ENCODE measurements at places on chromosomes 5 and 9.

DNA sequence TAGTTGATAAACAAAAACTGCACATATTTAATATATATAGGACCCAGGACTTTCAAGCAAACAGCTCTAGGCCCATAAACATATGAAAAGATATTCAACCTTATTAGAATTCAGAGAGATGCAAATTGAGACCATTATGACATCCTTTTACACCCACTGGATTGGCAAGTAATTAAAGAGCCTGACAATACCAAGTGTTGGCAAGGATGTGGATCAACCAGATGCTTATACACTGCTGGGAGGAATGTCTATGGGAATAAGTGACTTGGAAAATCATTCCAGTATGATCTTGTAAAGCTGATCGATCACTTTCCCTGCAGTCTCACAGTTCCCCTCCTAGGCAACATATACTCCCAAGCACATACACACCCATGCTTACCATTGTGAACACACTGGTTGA, 15.5 kb upstream of the TCOF1 start:
- no peak for DNase-seq

GRCh38 chr5:65768723-65769346, 46.8 kb downstream of the NLN start:
- DNase-seq = no peak

GRCh38 chr5:67361932-67362729, 165.5 kb upstream of the CD180 start:
- DNase-seq = peak; percentile 49

GRCh38 chr9:2916382-2916985, 72.6 kb upstream of the PUM3 start:
- DNase-seq = no peak

- no peak for DNase-seq
Observed at GRCh38 chr9:76456202-76456926, 2.6 kb upstream of the GCNT1 start.

DNA sequence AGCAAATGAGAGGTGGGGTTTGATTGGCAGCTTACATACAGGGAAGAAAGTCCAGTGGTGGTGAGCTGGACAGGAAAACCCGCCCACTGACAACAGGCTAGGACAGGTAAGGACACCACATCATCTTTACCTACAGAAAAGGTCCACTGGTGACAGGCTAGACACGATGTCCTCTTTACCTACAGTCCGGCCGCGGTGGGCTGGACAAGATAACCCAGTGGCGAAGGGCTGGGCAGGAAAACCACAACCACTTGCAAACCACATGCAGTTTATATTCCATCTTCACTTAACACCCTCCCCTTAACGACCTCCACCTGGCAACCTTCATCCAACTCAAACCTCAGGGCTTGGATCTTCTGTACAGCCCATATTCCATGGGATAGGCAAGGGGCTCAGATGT, 5.0 kb upstream of the NIPAL4 start:
- no peak for DNase-seq

GRCh38 chr9:133375116-133375723, 640 bp downstream of the SURF4 start:
- peak; percentile 82 for DNase-seq

GRCh38 chr5:58114324-58114723, 345.6 kb downstream of the PLK2 start:
- no peak for DNase-seq

DNA sequence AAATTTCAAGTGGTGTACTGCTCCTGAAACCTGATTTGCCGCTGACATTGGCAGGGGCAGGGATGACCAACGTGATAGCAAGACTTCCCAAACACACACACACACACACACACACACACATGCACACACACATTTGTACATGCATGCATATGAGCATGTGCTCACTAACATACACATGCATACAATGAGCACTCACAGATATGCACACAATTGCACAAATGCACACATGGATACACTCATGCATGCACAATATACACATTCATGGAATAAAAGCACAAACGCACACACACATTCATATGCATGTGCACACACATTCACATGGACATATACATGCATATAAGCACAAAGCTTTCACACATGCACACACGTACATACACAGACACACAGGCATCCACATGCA, 181.2 kb upstream of the ZNF618 start:
- no peak for DNase-seq

DNA sequence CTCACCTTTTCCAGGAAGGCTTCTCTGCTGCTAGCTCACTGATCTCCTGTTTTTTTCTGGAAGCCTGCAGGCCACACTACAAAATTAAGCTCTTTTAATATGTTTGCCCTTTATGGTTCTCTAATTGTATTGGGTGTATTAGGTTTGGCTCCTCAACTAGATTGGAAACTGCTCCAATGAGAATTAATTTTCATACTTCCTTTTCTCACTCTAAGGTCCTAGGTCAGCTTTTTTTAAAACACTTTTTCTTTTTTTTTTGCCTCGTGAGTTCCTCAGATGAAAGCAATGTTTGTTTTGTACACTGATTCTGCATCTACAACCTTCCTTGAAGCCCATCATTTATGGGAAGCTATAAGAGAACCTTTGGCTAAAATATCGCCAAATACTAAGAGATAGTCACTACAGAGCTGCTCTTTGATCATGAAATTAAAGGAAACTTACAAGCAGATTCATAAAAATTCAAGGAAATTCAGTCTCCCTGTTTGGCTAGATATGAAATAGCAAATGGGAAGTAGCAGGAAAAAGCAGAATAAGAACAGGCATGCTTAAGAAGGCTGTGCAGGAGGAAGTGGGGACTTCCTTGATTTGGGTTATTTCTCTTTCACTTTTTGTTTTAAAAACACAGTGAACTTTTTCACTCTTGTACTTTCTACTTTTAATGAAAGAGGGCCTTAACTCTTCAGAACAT, 55.2 kb upstream of the FYB1 start:
- DNase-seq = no peak

DNA sequence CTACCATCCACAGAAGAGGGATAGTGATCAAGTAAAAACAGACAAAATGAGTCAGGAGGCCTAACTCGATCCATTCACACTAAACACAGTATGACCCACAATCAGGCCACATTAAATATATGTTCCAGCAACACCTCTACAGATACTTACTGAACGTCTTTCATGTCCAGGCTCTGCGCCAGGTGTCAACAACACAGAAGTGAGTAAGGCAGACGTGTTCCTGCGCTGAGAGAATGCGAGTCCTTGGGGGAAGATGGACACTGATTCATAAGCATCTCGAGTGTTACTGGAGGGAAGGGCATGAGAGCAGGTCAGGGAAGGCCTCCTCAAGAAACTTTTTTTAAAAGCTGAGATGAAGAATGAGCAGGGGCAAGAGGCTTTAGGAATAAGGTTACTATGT, 164.3 kb upstream of the CLINT1 start:
- DNase-seq = no peak

DNA sequence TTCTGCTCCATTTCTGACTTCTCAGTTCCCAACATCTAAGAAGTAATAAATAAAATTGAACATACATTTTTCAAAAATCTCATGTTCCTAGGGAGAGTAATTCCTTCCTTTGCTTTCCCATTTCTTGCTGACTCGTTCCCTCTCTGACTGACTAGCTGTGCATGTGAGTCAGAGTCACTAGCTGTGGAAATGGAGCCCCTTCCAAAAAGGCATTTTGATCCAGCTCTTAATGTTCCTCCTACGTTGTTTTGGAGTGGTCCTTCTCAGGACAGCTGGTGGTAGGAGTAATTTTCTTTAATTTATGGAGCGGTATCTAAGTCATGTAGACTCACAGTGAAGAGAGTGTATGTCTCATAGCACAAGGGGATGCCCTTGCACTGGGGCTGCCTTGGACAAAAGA, 460.2 kb downstream of the GADD45G start:
- no peak for DNase-seq

DNA sequence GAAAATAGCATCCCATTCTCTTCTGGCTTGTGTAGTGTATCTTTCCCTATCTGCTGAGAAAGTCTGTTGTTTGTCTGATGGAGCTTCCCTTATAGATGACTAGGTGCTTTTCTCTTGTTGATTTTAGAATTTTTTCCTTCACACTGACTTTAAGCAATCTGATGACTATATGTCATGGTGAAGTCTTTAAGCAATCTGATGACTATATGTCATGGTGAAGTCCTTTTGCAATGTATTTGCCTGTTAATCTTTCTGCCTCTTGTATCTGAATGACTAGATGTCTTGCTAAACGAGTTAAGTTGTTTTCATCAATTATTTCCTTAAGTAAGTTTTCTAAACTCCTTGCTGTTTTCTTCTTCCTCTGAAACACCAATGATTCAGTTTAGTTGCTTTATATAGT, 80.5 kb downstream of the RNF130 start:
- DNase-seq = no peak

- DNase-seq = peak; percentile 43
Observed at GRCh38 chr9:35732800-35733541, 505 bp downstream of the CREB3 start.

DNA sequence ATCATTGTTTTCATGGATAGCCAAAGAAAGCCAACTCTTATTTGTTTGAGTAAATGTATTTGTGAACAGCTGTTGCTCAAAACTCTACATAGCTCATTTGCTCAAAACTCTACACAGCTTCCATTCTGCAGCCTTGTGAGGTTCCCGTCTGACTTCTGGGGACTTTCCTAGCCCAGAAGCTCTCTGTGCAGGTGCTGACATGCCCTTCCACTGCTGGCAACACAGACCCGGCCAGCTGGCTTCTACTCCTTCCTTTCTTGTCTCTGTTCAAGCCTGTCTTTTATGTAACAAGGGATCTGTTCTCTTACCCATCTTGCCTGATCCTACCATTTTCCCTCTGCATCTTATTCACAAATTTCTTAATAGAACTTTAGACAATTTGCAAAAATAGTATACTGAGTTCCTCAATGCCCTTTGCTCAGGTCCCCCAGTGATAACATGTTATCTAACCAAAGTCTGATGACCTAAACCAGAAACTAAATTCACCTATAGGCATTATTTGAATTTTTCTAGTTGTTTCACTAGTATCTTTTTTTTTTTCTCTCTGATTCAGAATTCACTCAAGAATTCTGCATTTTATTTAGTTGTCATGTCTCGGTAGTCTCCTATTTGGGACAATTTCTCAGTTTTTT, 556.5 kb upstream of the SEMA6A start:
- DNase-seq = no peak

DNA sequence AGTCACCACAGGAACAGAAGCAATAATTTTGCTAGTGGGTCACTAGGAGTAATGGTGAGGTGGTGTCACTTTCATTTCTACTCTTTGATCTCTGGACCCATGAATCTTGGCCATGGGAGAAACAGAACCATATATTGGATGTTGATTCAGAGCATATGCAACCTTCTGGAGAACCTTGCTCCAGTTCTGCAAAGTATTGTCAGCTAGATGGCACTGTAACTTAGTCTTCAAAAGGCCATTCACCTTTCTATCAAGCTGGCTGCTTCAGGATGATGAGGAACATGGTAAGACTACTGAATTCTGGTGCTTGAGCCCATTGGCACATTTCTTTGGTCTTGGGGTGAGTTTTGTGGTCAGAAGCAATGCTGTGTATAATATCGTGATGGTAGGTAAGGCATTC, 129.1 kb upstream of the FBN2 start:
- no peak for DNase-seq

GRCh38 chr9:74255489-74255984, 241.6 kb upstream of the RORB start:
- no peak for DNase-seq

GRCh38 chr5:100644185-100644584, 109.0 kb downstream of the FAM174A start:
- DNase-seq = no peak

GRCh38 chr9:137136881-137137607, 1.9 kb upstream of the GRIN1 start:
- DNase-seq = no peak

DNA sequence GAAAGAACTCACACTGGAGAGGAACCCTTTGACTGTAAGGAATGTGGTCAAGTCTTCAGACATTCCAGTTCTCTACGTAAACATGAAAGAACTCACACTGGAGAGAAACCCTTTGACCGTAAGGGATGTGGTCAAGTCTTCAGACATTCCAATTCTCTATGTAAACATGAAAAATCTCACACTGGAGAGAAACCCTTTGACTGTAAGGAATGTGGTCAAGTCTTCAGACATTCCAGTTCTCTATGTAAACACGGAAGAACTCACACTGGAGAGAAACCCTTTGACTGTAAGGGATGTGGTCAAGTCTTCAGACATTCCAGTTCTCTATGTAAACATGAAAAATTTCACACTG, 32.6 kb downstream of the MAPK9 start:
- no peak for DNase-seq

- no peak for DNase-seq
Observed at GRCh38 chr5:95817430-95817829, 5.1 kb downstream of the GLRX start.

GRCh38 chr5:17243287-17244063, 26.0 kb downstream of the BASP1 start:
- DNase-seq = no peak

DNA sequence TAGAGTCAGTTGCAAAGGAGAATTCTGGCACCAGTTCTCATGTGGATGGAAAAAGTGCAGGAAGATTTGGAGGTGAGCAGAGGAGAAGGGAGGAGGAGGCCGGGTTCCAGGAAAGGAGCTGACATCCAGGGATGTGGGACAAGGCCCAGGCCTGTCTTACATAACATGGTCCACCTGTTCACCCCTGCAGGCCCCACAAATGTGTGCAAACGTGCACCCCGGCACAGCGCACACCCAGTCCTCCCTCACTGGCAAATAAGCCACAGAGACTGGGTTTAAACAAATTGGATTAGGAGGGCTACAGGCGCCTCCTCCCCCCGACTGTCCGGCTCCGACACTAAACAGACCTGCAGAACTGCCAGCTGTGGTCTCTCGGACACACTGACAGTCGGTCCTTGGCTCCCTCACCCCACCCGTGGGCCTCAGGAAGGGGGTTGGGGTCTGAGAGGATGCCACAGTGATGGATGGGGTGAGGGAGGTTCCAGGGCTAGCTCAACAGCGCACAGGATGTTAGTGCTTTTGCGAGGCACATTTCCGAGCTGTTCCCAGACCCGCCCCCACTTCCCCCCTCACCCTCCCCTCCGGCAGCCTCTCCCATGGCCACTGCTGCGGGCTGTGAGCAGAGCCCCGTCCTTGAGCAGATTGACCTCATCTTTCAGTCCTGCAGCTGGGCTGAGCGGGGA, 43.4 kb upstream of the IL17B start:
- DNase-seq = peak; percentile 89

- DNase-seq = no peak
Observed at GRCh38 chr5:179111267-179112207, 51.4 kb downstream of the ZNF354C start.

DNA sequence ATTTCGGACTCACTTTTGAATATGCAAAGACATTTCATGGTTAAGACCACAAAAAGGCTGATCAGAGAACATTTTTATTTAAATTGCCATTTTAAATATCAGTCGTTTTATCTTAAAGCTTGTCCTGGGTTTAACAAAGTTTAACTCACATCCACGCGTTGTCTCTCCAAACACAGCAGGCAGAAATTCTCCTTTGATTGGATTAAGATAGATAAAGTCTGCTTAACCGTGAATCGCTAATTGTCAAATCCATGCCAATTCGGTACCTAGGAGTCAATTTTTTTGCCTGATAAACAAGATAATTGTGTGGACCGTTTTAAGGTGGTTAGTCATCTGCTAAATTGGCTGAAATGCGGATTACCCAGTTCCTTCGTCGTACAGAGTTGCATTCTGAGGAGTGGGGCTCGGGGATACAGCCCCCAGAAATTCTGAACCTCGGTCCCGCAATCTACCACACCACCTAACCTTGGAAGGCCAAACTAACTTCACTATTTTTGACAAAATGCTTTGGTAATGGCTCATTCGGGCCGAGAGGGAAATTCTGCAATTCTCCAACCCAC, 665 bp upstream of the BTF3 start:
- DNase-seq = no peak

- DNase-seq = no peak
Observed at GRCh38 chr5:53983568-53984460, 326.6 kb downstream of the ARL15 start.
